ENCODE measurements at places on chromosomes 2 and 18. TPM values are rescaled to one million over a fixed set of nuclear protein-coding genes. Genes with fewer than 3 reads are reported as not detected.

Gene ERFE
- 0.64 TPM for total RNA-seq

Gene ADGRF3
- not detected for total RNA-seq

Gene NT5DC4
- total RNA-seq: not detected

Gene ANKRD30BL
- total RNA-seq: not detected

Gene POU3F3
- total RNA-seq: not detected

Gene MBP
- total RNA-seq: 21.9 TPM

Gene FBXO36
- 1.1 TPM for total RNA-seq

Gene IFIH1
- 4.5 TPM for total RNA-seq

Gene CAPN14
- 0.08 TPM for total RNA-seq

Gene PRKAG3
- not detected for total RNA-seq

Gene TUBA3E
- total RNA-seq: 10.0 TPM

Gene ABCB11
- total RNA-seq: not detected

Gene RGPD3
- total RNA-seq: 0.20 TPM

Measured in heart right ventricle (tissue), 16 donors.